Testis (tissue), 5 donors: ENCODE measurements at places on chromosomes 2 and 18. TPM values are rescaled to one million over a fixed set of nuclear protein-coding genes. Genes with fewer than 3 reads are reported as not detected.
A peak's percentile ranks its signal among the peaks of the same experiment; 100 is the strongest.

Gene KHK
- 13.4 TPM for total RNA-seq

Gene AMER3
- 3.5 TPM for total RNA-seq

Gene OTOF
- total RNA-seq: 2.2 TPM

Gene SKA1
- 6.6 TPM for total RNA-seq

Gene OLA1
- 58.0 TPM for total RNA-seq

Gene FTCDNL1
- 9.7 TPM for total RNA-seq

- H3K27ac ChIP-seq: no peak overlapping the region
- no peak for DNase-seq
- H3K27me3 ChIP-seq: no peaks in the 10 kb centered on the region
- H3K36me3 ChIP-seq: no peaks in the 10 kb centered on the region
- no peaks in the 10 kb centered on the region for H3K4me1 ChIP-seq
- no peak overlapping the region for H3K4me3 ChIP-seq
Measured at GRCh38 chr18:69870736-69871135, 76.9 kb downstream of the CD226 start.

- no peaks in the 10 kb centered on the region for H3K27me3 ChIP-seq
- H3K4me1 ChIP-seq: peaks cover 7% of the 10 kb centered on the region
- peak; percentile 25 for DNase-seq
- H3K27ac ChIP-seq: peak overlapping the region; percentile 86
- H3K36me3 ChIP-seq: no peaks in the 10 kb centered on the region
Measured at GRCh38 chr2:112483042-112483473, 1.1 kb downstream of the TTL start.

DNA sequence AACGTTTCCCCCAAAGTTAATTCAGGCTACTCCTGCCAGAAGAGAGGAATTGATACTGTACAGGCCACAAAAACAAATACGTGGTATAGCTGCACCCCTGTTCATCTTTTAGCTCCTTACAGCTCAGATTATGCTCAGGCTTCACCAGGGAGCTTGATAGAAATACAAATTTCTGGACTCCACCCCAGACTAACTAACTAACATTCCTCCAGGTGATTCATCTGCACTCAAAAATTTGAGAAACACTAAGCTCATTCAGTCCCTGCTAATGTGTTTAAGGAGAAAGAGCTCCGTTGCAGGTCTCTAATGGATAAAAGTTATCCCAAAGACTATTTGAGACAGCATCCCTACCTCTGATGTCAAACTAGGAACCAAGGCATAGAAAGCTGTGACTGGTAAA, 36.8 kb upstream of the UNC80 start:
- H3K27ac ChIP-seq: no peak overlapping the region
- H3K36me3 ChIP-seq: no peaks in the 10 kb centered on the region
- no peaks in the 10 kb centered on the region for H3K27me3 ChIP-seq
- no peak for DNase-seq

GRCh38 chr18:24761765-24762164, 301.3 kb downstream of the HRH4 start:
- no peaks in the 10 kb centered on the region for H3K36me3 ChIP-seq
- H3K27ac ChIP-seq: no peak overlapping the region
- H3K4me3 ChIP-seq: no peak overlapping the region
- no peak for DNase-seq
- H3K4me1 ChIP-seq: peaks cover 14% of the 10 kb centered on the region

- no peaks in the 10 kb centered on the region for H3K36me3 ChIP-seq
- DNase-seq: peak; percentile 9
- H3K27me3 ChIP-seq: no peaks in the 10 kb centered on the region
- H3K4me3 ChIP-seq: no peak overlapping the region
Measured at GRCh38 chr2:3595985-3596384, 1.1 kb downstream of the COLEC11 start.

GRCh38 chr18:35189510-35189909, 51.3 kb upstream of the ZNF397 start:
- no peak overlapping the region for H3K27ac ChIP-seq
- no peak for DNase-seq
- no peak overlapping the region for H3K4me3 ChIP-seq
- no peaks in the 10 kb centered on the region for H3K36me3 ChIP-seq

DNA sequence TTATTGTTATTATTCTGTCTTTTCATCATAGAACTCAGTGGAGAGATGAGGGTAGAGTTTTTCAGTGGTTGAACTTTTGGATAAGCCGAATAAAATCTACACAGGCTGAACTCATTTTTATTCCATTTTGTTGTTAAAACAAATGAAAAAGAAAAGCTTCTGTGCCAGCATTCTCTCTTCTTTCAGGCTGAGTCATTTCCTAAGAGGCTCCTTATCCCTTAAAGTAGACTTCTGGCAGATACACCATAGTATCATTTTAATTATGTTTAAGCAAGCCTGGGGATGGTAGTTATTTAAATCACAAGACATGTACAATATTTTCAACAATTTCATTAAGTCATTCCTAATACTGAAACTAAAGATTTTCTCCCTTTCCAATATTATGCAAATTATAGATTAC, 1364.0 kb upstream of the NRXN1 start:
- DNase-seq: no peak
- no peaks in the 10 kb centered on the region for H3K36me3 ChIP-seq
- no peak overlapping the region for H3K27ac ChIP-seq
- H3K4me3 ChIP-seq: no peak overlapping the region
- no peaks in the 10 kb centered on the region for H3K4me1 ChIP-seq

- no peaks in the 10 kb centered on the region for H3K36me3 ChIP-seq
- H3K27me3 ChIP-seq: no peaks in the 10 kb centered on the region
- no peaks in the 10 kb centered on the region for H3K4me1 ChIP-seq
- no peak overlapping the region for H3K4me3 ChIP-seq
- H3K27ac ChIP-seq: no peak overlapping the region
Measured at GRCh38 chr2:190050001-190050400, 12.5 kb downstream of the MSTN start.

DNA sequence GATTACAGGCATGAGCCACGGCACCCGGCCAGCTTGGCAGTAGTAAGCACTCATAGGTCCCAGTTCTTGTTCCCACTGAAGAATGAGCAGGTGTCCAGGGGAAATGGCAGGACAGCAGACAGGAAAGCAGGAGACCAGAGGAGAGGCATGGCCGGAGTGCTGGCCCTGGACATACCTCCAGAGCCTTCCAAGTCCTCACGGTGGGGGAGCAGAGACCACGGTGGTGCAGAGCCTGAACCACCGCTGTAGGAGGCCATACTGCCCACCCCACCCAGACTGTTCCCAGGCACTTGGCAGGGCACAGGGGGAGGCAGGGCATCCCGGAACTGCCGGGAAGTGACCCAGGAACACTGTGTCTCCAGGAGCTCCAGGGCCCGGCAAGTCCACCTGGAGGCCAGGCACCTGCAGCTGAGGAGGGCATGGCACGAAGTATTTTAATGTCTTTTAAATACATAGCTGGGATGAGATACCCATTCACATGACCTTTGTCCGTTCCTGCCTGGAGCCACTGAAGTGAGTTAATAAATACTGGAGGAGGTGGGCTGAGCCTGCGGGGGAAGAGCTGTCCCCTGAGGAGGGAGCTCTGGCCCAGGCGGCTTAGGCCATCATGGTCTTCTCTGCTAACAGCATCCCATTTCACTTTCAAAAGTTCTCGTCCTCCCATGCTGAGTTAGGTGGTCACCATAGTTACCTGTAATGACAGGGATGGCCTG, 49.7 kb upstream of the TFCP2L1 start:
- H3K36me3 ChIP-seq: no peaks in the 10 kb centered on the region
- H3K27ac ChIP-seq: no peak overlapping the region
- no peak for DNase-seq
- H3K27me3 ChIP-seq: no peaks in the 10 kb centered on the region

DNA sequence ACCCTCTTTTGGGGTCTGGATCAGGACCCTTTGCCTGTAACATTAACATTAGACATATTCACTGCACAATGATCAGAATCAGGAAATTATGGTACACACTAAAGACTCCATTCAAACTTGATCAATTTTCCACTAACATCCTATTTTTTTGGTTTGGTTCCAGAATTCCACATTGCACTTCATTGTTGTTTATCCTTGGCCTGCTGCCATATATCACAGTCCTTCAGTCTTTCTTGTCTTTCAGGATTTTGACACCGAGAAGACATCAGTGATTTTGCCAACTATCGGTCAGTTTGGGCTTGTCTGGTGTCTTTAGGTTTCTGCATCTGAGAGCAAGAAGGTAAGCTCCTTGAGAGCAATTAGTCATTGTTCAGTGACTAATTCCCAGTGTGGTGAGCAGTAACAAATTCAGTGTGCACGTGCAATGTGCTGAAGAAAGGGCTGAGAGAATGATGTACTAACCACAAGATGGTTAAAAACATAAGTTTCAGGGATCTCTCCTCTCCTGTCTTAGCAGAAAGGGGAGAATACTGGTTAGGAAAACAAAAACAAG, 23.5 kb downstream of the MARCHF4 start:
- no peaks in the 10 kb centered on the region for H3K36me3 ChIP-seq
- no peaks in the 10 kb centered on the region for H3K27me3 ChIP-seq
- no peak for DNase-seq
- no peak overlapping the region for H3K4me3 ChIP-seq
- H3K4me1 ChIP-seq: no peaks in the 10 kb centered on the region

GRCh38 chr2:62441824-62442223, 64.2 kb downstream of the TMEM17 start:
- no peaks in the 10 kb centered on the region for H3K4me1 ChIP-seq
- DNase-seq: no peak
- no peaks in the 10 kb centered on the region for H3K27me3 ChIP-seq
- H3K36me3 ChIP-seq: no peaks in the 10 kb centered on the region
- no peak overlapping the region for H3K27ac ChIP-seq
- H3K4me3 ChIP-seq: no peak overlapping the region

DNA sequence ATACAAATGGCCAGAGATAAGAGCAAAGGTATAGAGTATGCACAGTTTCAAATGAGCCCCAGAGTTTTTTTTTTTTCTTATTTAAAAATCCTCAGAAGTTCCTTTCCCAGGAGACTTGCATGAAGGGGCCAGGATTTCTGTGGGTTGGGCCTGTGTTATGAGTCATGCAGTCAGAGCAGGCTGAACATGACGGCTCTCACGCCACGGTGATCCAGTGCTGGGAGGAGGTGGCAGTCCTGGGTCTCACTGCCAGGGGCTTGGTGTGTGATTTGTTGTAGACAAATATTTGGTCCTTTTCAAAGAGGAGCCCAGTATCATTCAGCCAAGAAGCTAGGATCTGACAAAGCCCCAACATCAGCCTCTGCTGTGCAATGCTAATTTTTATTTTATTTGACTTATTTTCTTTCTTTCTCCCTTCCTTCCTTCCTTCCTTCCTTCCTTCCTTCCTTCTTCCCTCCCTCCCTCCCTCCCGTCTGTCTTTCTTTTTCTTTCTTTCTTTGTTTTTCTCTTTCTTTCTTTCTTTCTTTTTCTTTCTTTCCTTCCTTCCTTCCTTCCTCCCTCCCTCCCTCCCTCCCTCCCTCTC, 10.4 kb upstream of the KCNE4 start:
- no peak overlapping the region for H3K4me3 ChIP-seq
- H3K27me3 ChIP-seq: no peaks in the 10 kb centered on the region
- H3K36me3 ChIP-seq: no peaks in the 10 kb centered on the region
